ENCODE measurements at places on chromosomes 6 and 20.

DNA sequence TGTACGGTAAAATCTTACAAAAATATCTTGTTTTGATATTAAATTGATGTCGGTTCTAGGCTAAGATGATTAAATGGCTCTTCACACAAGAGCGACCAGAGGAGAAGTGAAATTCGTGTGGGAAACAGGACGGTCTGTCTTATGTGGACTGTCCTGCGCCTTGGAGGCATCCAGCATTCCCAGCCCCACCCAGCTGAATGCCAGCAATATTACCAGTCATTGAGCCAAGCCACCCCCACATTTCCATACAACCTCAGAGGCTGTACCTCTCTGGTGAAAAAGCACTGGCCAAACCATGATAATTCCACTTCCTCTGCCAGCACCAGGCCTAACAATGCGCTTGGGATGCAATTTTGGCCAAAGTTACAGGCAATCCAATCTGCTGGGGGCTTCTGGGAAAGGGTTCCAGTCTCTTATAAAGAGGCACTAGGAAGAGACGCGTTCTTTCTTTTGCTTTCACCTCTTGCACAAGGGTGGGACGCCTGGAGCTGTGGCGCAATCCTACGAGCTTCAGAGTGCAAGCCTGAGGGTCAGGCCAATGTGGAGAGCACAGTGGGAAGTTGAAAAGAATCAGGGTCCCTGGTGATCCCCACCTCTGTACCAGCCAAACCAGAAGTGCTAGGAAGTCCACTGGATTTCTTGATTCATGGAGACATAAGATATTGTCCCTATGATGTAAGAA, 213.1 kb downstream of the PREX1 start:
- no peak for DNase-seq

GRCh38 chr20:36299459-36299858, 6.7 kb upstream of the DLGAP4 start:
- no peak for DNase-seq

DNA sequence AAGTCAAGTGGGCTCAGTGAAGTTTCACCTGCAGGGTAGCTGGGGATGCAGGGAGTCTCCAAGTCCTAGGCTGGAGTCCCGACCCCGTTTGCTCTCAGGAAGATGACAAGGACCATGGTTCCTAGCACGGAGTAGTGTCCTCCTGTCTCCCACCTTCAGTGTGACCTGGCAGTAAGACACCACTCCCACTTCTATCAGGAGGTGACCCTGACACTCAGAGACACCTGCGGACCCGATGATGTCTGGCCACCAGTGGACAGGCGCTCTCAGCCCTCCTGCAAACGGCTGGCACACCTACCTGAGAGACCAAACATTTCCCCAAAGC, 1.1 kb downstream of the SOD2 start:
- DNase-seq, result no peak

DNA sequence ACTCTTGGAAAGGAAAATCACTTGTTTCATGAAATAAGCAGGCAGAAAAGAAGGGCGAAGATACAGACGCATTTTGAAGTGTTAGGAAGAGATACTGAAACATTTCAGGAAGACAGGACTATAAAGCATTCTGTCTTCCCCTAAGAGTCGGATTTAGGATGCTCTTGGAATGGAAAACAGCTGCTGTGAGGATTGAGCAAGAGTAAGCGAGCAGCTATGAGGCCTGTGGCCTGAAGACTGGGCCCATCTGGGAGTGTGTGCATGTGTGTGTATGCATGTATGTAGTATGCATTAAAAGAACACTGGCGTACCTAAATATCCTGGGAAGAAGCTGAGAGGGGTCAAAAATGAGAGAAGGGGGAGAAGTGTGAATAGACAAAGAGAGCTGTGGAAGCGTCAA, 83.6 kb downstream of the SIM1 start:
- DNase-seq, result no peak

DNA sequence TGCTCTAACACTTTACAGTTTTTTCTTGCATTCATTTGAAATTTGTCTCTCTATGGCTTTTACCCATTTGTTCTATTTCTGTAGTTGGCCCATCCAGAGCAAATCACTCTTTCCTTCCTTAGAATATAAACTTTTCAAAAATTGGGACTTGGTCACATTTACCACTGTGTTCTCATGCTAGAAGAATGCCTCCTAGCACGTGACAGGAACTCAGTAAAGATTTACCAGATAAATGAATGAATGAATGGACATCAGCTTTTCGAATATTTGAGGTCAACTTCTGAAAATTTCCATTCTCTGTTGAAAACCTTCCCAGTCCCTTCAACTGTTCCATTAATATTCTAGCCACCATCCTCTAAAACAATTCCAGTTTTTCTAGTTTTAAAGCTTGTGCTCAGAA, 294.5 kb downstream of the CD83 start:
- DNase-seq, result no peak

DNA sequence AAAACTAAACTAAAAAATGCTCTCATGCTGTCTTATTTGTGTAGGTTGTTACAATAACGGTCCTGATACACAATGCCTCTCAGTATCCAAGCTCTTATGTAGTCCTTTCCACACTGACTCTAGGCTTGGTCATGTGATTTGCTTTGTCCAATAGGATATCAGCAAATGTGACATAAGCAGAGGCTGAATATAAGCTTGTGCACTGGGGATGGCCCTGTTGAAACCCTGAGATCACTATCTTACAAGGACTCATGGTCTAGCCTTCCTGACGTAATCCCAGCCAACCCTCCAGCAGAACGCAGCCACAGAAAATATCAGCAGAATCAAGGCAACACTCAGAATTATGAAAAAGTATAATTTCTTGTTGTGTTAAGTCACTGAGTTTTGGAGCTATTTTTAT, 145.1 kb upstream of the CCN2 start:
- no peak for DNase-seq

DNA sequence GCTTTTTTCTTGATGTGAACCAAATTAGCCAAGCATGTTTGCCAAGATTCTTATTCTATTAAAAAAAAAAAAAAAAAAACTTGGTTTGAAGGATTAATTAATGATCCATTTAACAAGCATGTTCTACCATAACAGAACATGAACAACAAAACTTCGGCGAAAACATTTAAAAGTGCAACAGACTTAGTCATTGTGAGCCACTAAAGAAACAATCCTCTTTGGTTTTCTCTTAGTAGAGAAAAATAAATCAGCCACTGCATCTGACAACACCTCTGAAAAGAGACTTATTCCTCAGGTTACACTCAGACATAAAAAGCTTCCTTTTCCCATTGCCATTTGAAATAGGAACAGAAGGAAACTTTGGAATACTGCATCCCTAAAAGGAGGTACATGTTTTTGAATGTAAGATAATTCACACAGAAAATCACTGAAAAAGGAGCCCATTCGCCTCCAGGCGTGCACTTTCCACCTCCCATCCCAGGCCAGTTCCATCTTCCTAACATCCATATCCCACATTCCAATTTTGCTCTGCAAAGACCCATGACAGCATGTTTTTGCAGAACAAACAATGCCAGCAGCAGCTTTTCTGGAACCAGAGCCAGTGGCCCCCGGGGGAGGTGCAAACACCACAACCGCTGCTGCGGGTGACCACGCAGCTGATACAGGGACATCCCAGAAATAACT, 79.5 kb downstream of the ZMYND8 start:
- DNase-seq, result no peak

GRCh38 chr6:111606620-111607115, 990 bp upstream of the TRAF3IP2 start:
- DNase-seq, result no peak

DNA sequence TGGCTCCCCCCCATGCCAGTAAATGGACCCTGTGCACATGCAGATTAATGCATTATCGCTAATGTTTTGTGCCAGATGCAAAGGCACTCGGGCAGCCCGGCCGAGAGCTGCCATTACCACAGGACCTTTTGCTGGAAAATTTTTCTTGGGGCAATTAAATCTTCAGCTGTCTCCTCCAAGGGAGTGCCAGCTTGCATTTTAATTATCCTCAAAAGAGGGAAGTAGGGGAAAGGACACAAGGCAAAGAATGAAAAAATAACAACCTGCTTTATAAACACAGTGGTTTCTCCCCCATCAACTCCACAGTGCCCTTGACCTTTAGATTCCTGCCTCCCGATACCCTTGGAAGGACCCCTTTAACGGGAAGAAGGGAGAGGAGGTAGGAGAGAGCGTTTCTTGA, 48.2 kb downstream of the PDYN start:
- DNase-seq, result no peak

GRCh38 chr20:47211036-47211435, 145.5 kb downstream of the ZMYND8 start:
- DNase-seq, result no peak

DNA sequence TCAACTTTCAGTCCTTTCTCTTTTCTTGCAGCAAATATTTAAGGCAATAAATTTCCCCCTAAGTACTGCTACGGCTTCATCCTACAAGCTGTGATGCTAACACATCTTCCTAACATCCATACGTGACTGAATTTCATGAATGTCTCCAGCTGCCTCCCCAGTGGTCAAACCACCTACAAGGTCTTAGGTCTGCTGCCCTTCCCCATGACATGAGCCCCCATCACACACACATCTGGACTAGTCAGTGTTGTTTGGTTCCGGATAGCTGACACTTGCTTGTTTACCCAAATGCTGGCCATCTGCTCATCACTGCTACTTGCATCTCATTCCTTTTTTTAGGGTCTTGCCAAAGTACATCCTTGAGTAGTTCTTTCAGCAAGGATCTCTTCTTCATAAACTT, 14.6 kb downstream of the RRBP1 start:
- DNase-seq, result no peak

DNA sequence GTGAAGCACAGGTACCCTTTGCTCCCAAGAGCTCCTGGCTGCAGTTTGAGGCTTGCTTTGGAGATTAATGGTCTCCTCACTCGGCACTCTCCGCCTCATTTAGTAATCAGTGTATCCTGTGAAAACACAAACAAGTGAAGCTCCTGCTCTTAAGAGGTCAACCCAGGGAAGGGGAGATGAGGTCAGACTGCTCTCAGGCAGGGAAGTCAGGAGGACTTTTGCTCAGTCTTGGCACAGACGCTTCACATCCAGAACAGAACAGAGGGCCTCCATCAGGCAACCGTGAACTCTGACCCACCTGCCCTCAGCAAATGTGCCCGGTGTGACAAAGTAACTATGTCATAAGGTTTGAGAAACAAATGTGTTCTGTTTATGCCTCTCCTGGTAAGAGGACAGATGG, 428.8 kb upstream of the JARID2 start:
- no peak for DNase-seq

GRCh38 chr6:78484198-78485064, 382.9 kb upstream of the IRAK1BP1 start:
- DNase-seq, result no peak

- DNase-seq, result no peak
Measured at GRCh38 chr6:63236398-63236817, 25.1 kb downstream of the FKBP1C start.

GRCh38 chr20:44856856-44857448, 28.6 kb upstream of the YWHAB start:
- no peak for DNase-seq

GRCh38 chr6:30763618-30764489, 19.5 kb upstream of the IER3 start:
- no peak for DNase-seq

- DNase-seq, result no peak
Measured at GRCh38 chr6:74510878-74511277, 695.0 kb downstream of the COL12A1 start.

GRCh38 chr20:3038454-3038853, 5.0 kb upstream of the GNRH2 start:
- no peak for DNase-seq

GRCh38 chr20:40160097-40160550, 528.9 kb downstream of the MAFB start:
- DNase-seq, result no peak

- no peak for DNase-seq
Measured at GRCh38 chr6:135390458-135390857, 107.1 kb downstream of the AHI1 start.

GRCh38 chr6:45169815-45170214, 158.3 kb upstream of the RUNX2 start:
- no peak for DNase-seq

DNA sequence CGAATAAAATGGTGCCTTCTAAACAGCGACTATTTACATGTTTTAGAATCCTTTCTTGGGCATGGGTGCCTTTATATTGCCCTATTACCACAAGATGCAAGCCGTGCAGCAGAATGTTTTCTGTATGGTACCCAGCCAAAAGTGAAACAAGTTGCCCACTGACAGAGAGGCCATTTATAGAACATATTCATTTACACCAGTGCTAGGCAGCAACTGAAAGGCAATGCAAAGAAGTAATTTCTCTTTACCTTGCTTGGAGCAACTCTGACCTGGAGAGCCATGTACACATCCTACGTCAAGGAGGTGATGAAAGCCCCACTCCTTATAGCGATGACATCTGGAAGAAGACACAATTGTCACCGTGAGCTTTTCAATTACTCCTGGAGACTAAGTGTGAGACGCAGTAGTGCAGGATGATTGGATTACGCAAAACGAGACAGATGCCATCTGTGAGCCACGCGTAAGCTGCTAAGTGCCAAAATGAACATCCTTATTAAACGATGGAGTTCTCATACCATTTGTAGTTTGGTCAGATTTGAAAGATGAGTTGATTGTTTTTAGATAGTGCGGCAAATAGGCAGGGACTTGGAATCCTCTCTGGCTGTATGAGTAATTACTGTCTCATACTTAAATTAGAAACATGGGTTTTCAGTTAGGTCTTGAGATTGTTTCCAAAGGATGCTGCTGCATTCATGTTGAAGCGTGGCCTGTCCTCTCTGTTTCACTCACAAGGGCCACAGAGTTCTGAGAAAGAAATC, at the start of gene TMEM244:
TMEM244 (minus strand) TSS at position 408 of the 758 bp plus-strand sequence; CDS start at position 281, 127 bp downstream.
- DNase-seq, result no peak

DNA sequence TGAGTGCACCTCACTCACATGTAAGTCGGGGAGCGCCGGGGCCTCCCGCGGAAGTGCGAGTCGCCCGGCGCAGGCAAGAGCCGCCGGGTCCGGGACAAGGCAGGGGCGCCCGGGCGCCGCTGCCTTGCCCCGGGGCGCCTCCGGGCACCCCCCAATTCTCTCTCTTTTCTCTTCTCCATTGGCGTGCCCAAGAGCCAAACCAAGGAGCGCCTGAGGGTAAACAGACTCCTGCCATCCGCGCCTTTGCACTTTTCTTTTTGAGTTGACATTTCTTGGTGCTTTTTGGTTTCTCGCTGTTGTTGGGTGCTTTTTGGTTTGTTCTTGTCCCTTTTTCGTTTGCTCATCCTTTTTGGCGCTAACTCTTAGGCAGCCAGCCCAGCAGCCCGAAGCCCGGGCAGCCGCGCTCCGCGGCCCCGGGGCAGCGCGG, 36.8 kb downstream of the GNAS start:
- DNase-seq, result no peak

GRCh38 chr6:39927159-39927558, 7.1 kb downstream of the MOCS1 start:
- no peak for DNase-seq

GRCh38 chr6:123415844-123416468, 220.8 kb downstream of the TRDN start:
- DNase-seq, result peak; percentile 2

- DNase-seq, result no peak
Measured at GRCh38 chr6:30041821-30042220, 19.2 kb upstream of the POLR1H start.

- DNase-seq, result no peak
Measured at GRCh38 chr6:20669571-20670314, 135.5 kb downstream of the CDKAL1 start.

All from cerebellar nuclear complex (tissue), 1 donor.